ENCODE measurements at places on chromosomes 3 and 15.

- DNase-seq: no peak
Observed at GRCh38 chr3:139732729-139733128, 55.0 kb upstream of the NMNAT3 start.

DNA sequence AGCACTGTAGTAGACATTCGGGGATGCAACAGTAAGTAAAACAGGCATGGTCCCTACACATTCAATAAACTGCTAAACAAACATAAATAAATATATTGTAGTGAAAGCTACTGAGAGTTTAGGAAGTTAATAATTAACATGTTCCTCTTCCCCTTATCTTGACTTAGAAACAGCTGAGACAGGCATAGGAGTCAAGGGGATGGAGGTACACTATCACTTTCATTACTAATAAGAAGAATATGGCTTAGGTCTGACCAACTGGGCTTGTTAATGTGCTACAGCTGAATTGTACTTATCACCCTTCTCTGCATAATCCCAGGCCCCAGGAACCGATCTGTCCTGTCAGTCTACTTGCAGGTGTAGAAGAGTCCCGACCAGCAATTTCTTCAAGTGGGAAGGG lies 116.3 kb upstream of the DAZL start:
- DNase-seq: no peak

- DNase-seq: peak; percentile 70
Observed at GRCh38 chr3:127002195-127003174, 19.6 kb downstream of the PLXNA1 start.

DNA sequence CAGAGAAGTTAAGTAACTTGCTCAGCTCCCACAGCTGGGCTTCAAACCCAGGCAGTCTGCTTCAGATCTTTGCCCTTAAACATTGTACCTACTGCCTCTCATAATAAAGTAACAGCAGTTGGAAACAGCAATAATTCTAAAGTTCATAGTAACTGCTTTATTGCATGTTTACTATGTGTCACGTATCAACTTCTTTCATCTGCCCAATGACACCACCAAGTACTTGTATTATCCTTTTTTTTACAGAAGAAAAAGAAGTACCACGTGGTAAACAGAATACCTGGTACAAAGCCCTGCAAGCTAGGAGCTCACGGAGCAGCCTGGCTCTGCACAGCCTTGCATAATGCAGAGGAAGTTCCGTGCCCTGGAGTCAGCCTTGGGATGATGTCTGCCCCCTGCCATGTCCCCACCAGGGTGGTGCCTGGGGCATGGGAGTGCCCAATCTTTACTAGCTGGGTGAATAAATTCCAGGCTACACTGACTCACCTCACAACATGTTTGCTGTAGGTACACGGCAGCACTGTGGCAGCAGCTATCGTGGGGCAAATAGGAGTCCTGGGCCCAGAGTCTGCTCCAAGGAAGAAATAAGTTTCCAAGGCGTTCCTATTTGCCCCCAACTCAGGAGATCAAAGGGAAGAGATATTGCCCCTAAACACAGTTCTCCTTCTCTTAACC lies 77.2 kb downstream of the LDHAL6B start:
- no peak for DNase-seq

- DNase-seq: no peak
Observed at GRCh38 chr15:69412274-69412673, 1.9 kb upstream of the KIF23 start.

DNA sequence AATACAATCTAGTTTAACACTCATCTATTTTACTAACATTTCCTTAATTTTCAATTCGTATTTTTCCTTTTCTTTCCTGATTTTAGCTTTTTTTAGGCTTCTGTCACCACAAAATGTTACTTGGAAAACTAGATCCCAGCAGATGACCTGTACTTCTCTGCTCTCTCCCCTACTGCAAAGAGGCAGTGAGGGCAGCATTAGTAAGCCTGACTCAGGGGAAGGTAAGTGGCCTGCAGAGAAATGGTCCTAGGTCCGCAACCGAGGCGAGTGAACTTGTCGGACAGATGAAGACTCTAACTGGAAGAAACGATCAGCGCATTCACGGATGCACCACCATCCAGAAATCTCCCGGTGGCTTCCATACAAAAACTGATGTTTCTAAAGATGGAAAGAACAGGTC lies 20.4 kb downstream of the TMEM43 start:
- DNase-seq: no peak

DNA sequence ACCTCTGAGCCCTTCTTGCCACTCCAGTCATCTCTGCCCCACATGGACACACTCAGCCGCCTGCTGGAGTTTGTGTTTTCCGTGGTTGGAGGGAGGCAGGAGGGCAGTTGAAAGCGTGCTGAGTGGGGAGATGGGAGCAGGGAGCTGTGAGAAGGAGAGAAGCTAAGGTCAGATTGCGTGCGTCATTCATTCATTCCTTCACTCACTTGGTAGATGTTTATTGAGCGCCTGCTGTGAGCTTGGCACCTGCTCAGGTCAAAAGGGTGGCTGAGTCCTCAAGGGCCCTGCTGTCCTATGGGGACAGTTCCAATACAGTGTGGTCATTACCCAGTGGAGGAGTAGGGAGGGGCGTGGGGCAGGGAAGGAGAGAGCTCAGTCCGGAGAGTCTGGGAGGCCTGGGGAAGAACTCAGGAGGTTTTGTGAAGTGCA lies 23.5 kb downstream of the LIMD1 start:
- DNase-seq: no peak

- DNase-seq: no peak
Observed at GRCh38 chr3:138317687-138318086, 12.0 kb downstream of the NME9 start.

DNA sequence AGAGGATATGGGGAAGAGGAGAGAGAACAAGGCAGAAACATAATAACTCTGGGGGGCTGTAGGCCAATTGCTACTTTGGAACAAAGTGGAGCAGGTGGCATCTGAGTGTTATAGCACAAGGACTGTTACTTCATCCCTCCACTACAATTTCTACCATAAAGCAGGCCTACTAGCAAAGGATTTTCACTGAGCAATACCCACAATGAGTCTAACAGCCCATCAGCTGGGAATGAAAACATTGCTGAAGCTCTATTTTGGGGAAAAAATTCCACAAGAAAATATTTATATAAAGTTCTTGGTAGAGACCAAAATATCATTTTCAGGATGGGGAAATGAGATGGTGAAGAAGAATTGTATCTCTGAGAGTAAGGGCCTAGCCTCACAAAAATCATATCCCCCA lies 3.6 kb upstream of the SHC4 start:
- DNase-seq: no peak

DNA sequence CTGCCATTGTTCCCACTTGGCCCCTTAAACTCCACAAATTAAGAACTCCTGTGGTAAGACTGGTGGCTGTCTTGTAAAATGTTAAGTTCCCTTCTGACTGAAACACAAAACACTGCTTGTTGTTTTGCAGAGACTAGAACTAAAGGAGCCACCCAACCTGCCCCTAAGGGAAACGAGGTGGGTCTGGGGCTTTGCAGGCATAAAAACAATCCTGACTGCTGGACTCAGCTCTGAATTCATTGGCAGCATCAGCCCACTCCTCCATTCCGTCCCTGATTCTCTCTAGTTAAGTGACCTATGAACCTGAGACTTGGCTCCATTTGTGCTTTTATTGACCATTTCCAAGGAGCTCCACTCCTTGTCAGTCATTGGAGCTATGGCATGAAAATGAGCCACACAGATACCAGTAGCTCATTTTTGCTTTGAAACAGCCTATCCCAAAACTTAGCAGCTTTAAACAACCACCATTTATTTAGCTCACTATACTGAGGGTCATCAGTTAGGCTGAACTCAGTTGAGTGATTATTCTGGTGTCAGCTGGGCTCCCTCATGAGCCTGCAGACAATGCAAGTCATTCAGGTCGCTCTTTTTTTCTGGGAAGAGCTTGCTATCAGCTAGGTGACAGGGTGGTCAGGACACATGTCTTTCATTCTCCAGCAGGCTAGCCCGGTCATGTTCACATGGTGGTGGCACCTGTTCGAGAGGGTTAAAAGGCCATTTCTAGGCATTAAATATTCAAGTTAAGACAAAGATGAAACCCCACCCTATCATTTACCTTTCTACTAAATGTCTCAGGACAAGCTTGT lies 175.1 kb upstream of the CTNNB1 start:
- no peak for DNase-seq

DNA sequence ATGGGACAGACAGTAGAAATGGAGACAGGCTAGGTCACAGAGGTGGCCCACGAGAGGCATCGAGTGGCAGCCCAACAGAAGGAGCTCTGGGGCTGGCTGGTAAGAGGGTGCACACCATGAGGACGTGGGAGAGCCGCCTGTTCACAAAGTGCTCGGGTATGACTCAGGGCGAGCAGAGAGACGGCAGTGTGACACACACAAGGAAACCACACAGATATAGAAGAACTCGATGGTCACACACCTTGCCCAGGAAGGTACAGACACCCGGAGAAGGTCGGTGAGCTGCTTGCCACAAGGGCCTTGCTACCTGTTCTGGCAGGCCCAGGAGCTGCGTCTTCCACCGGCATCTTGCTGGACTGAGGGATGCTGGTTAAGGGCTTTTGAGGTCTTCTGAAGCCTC lies 50.2 kb downstream of the CA12 start:
- no peak for DNase-seq

GRCh38 chr15:83656192-83656591 lies 2.3 kb downstream of the ADAMTSL3 start:
- DNase-seq: no peak

- no peak for DNase-seq
Observed at GRCh38 chr3:106794442-106794841, 582.8 kb upstream of the CCDC54 start.

DNA sequence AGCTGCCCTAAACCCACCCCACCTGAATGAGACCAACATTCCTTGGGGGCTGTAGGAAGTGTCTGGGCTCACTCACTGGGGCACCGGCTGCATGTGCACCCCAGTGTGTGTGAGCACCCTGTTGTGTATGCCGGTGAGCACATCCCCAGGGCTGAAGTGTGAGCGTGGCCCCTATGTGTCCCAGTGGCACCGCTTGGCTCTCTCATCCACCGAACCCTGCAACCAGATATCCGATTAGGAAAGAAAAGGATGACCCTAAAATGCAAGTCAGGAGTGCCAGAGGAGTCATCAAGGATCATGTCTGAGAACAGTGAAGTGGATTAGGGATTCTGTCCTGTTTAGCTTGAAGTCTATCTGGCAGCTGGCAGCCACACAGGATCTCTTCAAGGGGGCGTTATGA lies 84.0 kb upstream of the ALDH1L1 start:
- DNase-seq: no peak

DNA sequence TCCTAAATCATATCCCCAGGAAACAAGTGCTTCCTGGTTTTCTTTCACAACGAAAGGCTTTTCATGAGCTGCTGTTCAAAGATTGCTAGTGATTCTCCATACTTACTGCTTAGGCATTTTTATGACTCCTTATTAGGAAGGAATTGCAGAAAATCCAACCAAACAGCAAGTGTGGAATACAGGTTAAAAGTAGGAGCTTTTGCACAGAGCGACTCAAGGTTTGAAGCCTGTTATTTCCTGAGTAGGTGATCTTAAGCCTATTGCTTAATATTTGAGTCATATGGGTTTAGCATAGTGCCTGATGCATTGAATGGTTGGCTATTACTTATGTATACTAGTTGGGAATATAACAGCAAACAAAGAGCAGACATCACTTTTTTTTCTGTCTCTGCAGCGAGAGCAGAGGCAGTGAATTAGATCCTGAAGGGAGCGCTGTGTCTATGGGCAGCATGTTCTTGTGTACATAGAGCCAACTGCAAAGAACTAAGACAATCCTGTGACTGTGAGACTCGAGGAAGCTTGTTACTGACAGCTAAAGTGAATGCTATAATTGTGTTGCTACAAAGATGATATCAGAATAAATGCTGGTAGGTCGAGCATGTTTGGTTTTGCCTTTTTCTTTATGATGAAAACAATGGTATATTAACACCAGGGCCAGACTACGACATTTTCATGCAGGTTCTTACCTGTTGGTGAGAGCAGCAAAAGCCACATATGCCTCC lies 6.3 kb downstream of the TM4SF1 start:
- DNase-seq: no peak

DNA sequence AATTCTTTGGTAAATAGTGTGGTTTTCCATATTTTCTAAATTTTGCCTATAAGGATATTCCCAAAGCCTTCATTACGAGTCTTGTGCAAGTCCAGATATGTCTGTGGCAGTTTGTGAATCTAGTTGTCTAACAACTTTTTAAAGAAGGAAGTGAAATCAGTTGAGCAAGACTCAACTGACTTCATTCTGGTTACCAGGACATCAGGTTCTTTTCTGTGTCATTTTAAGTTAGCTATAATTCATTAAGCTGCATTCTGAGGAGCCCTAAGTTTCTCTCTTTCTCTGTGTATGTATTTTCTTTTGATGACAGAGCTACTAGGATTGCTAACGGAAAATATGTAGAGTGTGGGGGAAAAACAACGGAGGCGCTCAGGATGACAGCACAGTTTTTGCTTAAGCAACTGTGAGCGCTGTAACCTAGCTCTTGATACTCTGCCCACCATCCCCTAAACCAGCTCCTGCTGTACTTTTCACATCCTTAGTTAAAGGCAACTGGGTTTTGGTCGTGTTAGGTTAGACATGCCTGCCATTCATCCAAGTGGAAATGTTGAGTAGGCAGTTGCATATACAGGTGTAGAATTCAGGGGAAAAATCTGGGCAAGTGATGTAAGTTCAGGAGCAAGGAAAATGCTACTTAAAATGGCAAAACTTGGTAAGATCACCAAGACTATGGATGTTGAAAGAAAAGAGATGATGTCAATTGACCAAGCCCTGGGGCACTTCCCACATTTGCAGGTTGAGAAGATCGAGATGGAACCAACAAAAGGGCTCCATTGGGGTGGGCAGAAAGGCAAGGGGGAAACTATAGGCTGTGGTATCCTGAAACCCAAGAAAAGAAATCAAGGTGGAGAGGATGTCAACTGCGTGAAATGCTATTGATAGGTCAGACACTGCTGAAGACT lies 9.2 kb downstream of the MFSD1 start:
- DNase-seq: no peak

DNA sequence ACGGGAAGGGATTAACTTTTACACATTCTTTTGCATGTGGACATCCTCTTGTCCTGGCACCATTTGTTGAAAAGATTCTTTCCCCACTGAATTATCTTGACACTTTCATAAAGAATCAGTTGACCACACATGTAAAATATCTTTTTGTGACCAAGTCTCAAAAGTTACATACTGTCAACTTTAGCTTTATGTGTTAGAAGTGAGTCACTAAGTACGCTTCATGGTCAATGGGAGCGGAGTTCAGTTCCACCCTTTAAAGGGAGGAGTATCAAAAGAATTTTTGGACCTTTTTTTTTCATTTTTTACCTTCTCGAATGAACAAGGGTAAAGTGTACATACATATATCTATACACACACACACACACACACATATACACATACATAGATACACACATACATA lies 35.4 kb downstream of the MAPK6 start:
- DNase-seq: no peak

- DNase-seq: no peak
Observed at GRCh38 chr15:87648278-87648677, 608.3 kb downstream of the NTRK3 start.

GRCh38 chr3:38204599-38205471 lies 39.5 kb downstream of the OXSR1 start:
- DNase-seq: no peak

DNA sequence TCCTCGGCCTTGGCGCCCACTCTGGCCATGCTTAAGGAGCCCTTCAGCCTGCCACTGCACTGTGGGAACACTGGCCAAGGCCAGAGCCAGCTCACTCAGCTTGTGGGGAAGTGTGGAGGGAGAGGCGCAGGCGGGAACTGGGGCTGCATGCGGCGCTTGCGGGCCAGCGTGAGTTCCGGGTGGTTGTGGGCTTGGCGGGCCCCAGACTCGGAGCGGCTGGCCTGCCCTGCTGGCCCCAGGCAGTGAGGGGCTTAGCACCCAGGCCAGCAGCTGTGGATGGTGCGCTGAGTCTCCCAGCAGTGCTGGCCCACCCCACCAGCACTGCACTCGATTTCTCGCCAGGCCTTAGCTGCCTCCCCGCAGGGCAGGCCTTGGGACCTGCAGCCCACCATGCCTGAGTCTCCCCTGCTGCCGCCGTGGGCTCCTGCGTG lies 13.1 kb upstream of the UBP1 start:
- DNase-seq: no peak

All from skeletal muscle cell (primary cell).